NCI-H2107 (cell line): ENCODE measurements at places on chromosomes 1 and 21.

DNA sequence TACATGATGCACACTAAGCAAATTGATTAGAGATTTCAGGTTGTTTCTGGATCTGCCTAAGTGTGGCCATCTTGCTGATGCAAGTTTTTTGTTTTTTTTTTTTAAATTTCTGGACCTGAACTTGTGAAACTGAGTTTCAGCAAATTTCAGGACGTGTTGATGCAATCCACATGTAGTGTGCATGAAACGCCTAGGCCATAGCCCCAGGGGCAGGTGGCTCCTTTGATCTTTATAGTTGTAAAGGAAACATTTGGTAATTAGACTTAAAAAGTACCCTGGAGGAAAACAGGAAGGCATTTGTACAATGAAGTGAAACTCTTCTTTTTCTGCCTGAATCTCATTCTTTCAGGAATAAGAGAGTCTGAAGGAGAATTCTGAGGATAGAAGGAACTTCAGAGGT lies 162.2 kb upstream of the LHX8 start:
- no peak for DNase-seq

DNA sequence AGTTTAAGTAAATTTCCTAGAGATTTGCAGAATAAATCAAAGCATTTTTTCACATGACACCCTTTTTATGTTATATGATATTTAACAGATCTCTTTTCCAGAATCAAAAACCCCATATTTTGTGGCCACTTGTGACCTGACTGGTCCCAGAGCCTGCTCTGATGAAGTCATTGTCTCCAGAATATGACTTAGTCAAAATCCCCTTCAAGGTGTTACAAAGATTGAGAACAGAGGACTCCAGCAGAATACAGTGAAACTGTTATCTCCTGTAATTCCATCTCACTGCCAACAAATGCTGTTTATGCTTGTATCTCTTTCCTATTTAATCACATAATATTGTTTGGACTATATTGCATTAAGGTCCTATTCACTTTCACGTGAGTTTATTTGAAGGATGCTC lies 25.6 kb downstream of the RGS1 start:
- DNase-seq = no peak

DNA sequence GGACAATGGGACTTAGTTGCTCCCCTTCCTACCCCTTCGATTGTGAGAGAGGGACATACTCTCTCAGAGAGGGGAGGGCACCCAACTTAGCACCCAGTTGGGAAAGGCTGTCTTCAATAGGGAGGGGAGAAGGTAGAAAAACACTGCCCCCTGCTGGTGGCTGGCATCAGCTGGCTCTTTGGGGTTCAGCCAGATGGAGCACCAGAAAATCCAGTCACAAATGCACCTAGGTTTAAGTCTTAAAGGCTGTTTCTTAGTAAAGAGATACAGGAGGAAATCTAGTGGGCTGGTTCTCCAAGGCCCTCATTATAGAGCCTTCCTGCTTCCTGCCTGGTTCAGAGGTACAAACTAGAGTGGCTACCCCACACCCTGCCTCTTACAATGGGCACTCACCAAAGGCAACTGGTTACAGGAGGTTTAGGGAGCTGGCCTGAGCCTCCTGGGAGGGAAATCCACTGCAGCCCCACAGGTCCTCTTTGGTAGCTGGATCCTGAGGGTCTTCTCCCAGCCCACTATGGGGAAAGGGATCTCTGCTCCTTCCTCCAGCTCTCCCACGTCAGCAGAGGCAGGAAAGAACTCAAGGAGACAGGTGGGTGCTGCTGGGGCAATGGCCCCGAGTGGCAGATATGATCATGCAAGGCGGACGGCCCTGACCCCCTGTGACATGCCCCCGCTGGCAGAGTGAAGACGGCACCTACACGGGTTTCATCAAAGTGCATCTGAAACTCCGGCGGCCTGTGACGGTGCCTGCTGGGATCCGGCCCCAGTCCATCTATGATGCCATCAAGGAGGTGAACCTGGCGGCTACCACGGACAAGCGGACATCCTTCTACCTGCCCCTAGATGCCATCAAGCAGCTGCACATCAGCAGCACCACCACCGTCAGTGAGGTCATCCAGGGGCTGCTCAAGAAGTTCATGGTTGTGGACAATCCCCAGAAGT lies 28.3 kb downstream of the EIF2D start:
- DNase-seq = peak; percentile 52

- no peak for DNase-seq
Observed at GRCh38 chr1:229757226-229757625, 131.2 kb downstream of the URB2 start.

DNA sequence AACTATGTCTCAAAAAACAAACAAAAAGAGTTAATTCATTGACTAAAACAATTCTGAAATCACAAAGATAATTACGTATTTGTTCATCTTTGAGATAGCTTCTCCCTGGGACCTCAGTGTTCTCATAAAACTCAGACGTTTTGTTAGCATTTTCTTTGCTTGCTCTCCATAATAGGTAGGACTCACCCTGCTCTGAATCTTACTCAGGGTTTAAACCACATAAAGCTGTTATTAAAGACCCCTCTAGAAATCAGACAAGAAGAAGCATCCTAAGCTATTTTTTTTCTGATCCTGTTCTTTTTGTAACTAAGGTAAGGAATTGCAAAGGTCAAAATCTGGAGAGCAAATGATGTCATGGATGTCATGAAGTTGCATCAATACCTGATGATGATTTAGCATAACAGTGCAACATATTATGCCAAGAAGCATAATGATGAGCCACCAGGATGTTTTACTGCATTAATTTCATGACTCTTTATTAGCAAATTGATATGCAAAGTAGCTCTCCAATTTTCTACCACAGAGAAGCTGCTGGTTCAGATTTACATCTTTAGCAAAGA lies 2.4 kb downstream of the FBXO42 start:
- no peak for DNase-seq

DNA sequence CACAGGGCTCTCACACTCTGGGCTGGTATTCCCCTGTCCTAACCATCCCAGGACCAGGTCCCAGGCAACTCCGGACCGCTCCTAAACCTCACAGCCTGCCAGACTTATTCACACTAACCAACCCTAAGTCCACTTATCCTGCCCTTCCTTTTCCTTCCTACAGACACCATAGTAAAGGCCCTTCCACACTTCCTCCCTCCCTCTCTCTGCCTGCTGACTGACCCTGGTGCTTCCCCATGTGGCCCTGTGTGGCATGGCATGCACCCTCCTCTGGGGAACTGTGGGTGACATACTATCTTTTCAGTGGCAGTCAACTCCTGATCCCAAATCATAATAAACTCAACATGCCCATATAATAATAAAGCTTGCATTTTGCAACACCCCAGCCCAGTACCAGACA lies 155.1 kb upstream of the DNAH14 start:
- DNase-seq = no peak

- DNase-seq = no peak
Observed at GRCh38 chr1:185157599-185158412, 839 bp downstream of the SWT1 start.

GRCh38 chr21:44911384-44912157 lies 9.1 kb downstream of the ITGB2 start:
- DNase-seq = peak; percentile 66

GRCh38 chr1:186082235-186082937 lies 292.7 kb downstream of the TPR start:
- peak; percentile 93 for DNase-seq

GRCh38 chr21:16279731-16280581 lies 550.2 kb downstream of the USP25 start:
- DNase-seq = no peak

DNA sequence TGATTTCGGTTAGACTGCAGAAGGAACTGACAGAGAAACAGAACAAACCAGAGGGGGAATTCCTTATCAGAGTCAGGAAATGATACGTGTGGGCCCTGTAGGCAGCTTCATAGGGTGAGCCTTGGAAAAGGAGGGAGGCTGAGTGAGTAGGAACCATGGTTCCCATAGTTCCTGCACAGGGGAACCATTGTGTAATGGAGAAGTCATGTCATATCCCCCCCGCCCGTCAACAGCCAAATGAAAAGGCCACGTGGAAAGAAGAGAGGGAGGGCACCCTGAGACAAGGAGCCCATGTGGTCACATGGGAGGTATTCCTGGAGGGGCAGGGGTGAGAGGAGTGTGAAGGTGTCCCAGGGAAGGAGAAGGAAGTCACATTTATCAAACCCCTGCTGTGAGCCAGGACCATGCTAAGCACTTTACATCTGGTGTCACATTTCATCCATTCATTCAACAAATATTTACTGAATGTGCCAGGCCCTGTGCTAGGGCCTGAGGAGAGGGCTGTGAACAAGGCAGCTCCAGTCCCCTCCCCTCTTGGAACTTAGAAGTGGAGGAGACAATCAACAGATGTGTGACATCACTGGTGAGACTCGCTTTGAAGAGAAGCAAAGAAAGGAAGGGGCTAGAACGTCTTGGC lies 15.7 kb upstream of the FGR start:
- DNase-seq = peak; percentile 26

- DNase-seq = no peak
Observed at GRCh38 chr1:50103615-50104081, 5.1 kb upstream of the ELAVL4 start.

- no peak for DNase-seq
Observed at GRCh38 chr1:14137411-14138134, 437.6 kb downstream of the PRDM2 start.

DNA sequence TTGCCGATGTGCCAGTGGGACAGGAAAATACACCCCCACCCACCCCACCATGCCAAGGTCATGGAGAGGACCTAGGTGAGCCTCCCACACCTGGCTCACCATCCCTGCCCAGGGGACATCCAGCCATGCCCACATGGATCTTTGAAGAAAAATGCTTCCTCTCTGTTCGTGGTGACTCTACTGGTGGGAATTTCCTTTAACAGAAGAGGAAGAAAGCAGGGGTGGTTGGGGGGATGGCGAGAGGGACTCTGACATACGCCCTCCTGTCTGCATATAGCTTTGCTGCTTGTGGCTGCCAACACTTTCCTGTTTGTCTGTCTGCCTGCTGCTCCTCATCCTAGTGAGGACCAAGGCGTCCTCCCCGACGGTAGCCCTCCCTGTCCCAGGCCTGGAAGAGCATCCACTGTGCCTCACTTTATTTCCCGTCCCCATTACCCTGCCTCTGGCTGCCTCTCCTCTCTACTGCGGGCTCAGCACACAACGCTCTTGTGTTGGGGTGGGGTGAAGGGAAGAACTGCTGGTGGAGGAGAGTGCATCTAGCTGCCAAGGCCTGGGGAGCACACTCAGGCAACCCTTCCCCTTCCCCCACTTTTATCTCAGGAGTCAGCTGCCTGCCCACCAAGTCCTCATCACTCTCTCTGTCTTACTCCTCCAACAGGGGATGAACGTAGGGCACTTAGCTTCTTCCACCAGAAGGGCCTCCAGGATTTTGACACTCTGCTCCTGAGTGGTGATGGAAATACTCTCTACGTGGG lies 2.5 kb downstream of the SEMA4A start:
- no peak for DNase-seq

DNA sequence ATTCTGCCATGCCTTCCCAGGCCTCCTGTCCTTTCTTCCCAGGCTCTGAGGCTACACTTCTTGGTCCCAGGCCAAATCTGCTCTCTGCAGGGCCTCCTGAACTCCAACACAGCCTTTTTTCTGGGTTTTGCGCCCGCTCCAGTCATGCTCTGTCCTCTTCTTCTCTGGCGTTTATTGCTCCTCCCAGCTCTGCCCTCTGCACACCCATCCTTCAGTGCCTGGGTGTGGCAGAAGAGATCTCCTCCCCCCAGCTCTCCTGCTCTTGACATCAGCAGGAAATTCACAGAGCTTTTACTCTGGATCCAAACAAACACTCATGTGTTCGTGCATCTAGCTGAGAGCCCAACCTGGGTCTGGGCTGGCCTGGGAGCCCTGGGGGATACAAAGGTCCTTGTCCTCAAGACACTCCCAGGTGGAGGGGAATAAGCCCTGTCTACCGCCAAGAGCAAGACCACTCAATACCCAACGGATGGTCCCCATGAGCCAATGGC lies 22.9 kb upstream of the EPS8L3 start:
- DNase-seq = no peak

DNA sequence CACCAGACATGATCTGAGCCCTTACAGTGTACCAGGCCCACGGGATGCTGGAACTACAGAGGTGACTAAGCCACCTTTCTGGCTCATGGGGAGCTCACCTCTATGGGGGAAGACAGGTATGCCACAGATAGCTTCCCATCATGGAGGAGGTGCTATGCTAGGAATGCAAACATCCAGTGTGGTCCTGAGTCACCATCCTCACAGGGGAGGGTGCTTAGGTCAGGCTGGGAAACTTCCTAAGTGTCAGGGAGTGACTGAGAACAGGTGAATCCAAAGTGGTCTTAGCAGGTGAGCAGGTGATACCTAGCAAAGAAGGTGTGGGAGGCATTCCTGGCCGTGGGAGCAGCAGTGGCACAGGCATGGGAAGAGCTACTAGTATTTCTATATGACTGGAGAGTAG lies 8.6 kb upstream of the RASSF5 start:
- DNase-seq = no peak

- no peak for DNase-seq
Observed at GRCh38 chr1:65493802-65494201, 73.3 kb downstream of the LEPR start.
